ENCODE measurements at places on chromosomes 1 and 21. TPM values are rescaled to one million over a fixed set of nuclear protein-coding genes. Genes with fewer than 3 reads are reported as not detected.
A peak's percentile ranks its signal among the peaks of the same experiment; 100 is the strongest.

DNA sequence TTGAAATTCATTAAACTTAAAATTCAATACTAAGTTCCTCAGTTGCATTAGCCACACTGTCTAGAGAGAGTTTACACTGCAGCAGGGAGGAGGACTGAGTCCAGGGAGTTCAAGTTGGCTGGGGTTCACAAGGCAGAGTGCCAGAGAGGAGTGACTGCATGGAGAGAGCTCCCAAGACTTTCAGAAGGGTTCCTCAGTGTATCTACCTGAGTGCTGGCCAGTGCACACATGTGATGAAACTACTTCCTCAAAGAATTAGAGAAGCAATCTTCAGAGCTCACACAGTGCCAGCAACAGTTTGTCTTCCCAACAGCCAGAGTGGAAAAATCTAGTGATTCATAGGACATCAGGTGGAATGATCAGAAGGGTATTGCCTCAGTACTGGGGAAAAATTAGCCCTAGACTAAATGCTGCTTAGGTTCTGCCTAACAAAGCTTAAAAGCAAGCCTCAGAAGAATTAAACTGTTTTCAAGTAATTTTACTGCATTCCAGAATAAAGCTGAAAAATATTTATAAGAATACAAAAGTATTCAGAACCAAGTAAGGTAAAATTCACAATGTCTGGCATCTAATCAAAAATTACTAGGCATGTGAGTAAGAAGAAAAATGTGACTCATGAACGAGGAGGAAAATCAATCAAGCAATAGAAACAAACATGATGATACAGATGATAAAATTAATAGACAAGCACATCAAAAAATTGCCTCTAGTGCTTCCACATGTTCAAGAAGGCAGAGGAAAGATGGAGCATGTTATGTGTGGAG lies 10.4 kb upstream of the WNT3A start:
- ATAC-seq, result no peak

The ROR1 gene
- total RNA-seq, result 10.6 TPM

The TMEM240 gene
- total RNA-seq, result 18.1 TPM

DNA sequence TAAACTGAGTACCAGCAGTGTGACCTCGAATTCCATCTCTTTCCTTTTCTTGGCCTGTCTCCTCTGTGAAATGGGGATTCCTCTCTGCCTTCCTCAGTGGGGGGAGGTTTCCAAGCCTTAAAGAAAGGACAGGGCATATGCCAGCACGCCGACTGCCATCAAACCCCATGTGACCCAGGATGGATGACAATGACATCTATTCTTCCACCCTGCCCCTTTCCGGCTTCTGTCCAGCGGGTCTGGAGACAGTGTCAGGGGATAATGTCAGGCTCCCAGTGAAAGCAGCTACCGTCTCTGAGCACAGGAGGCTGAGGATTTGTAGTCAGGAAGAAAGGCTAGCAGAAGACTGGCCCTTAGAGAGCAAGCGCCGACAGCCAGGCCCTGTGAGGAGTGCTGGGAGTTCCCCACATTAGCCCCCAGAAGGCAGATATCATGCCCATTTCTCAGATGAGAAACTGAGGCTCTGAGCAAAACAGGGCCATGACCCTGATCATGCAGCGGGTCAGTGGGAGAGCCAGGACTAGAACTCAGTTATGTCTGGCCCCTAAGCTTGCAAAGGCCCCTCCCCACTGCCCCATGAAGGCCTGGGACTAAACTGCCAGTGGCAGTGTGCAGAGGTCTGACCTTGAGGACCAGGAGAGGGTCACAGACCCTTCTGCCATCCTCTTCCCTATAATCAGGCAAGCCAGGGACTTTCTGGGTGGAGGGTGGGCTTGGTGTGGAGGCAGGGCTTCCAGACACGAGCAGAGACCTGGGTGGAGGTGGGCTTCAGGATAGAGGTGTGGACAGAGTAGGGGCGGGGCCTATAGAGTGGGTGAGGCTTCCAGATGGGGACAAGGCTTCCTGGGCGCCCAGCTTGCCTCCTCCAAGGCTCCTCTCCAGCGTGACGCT lies 30.1 kb downstream of the CDCA8 start:
- no peak for ATAC-seq

The RCSD1 gene
- total RNA-seq, result 20.6 TPM

The SCCPDH gene
- 23.7 TPM for total RNA-seq

DNA sequence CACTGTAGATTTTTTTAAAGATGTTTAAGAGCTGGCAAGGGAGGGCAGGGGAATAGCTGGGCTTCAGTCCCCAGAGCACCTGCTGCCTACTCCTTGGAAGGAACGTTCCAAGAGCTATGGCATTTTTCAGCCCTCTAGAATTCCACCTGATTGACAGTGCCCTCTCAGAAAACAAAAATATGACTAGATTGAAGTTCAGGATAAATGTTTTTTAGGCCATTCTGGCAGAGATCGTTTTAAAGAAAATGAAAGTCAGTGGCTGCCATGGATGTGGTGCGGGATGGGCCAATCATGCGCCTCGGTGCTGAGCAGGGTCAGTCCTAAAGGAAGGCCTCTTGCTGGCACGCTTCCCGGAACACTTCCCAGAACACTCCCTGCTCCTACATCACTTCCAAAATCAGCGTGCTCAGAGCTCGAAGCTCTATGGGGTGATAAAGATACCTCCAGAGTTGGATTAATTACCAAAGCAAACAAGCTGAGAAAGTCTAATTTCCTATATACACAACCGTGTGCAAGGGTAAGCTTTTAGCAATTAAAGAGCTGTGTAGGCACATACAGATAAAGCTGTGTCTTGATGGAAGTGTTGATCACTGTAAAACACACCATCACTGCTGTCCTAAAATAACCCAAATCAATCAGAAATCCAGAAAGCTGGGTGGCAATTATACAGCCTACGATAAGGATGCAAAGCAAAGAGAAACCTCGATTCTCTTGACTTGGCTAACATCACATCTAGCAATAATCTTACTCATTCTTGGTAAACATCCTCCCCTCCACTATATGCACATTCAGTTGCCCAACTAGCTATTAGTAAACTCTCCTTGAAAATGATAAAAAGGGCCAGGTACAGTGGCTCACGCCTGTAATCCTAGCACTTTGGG lies 34.6 kb downstream of the TGFBR3 start:
- peak; percentile 91 for ATAC-seq

DNA sequence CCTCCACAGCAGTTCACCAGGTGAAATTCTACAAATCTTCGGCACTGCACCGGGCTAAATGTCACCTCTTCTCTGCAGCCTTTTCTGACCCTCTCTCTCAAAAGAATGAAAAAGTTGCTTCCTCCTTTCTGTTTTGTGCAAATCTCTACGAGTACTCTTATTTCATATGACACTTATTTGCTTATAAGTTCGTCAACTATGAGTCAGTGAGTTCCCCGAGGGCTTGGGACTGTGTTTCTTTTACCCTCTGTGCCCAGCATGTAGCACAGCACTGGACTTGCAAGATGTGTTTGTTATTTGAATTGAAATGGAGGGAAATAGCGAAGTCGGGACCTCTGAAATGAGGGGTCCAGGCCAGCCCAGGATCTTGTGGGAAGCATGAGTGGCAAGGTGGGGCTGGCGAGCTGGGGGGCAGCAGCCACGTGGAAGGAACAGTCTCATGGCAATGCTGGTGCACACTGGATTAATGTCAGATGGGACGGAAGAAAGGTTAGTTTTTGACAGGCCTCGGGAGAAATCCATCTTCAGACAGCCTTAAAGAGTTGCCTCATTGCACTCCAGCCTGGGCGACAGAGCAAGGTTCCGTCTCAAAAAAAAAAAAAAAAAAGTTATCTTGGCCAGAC lies 6.2 kb downstream of the SLC6A9 start:
- no peak for ATAC-seq

The KAZN gene
- 10.8 TPM for total RNA-seq

DNA sequence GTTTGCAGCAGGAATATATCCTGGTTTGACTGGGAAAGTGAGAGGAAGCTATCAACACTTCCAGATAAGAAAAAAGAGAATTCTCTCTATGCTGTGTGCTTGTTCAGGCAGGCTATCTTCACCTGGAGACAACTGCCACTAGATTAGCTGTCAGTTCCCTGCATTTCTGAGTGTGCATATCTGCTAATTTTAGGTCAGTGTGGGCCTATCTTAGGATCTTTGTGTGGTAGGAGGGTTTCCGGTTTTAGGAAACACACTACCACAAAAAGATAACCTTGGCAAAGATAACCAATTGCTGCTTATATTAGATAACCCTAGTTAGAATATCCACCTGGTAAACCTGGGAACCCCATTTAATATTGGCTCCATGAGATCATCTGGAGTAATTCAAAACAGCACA lies 22.5 kb upstream of the GBP5 start:
- ATAC-seq, result no peak

GRCh38 chr1:242205622-242206489 lies 207.0 kb upstream of the MAP1LC3C start:
- ATAC-seq, result no peak

The CALML6 gene
- total RNA-seq, result not detected

The C1orf210 gene
- not detected for total RNA-seq

DNA sequence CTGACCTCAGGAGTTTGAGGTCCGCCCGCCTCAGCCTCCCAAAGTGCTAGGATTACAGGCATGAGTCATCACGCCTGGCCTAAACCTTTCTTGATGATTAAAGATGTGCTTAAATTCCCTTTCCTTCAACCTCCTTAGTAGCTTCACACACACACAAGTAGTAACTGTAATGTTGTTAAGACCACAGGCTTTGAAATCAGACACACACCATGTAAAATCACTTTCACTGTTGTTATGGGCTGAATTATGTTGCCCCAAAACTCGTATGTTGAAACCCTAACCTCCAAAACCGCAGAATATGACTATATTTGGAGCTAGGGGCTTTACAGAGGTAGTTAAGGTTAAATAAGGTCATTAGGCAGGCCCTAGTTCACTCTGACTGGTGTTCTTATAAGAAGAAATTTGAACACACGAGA lies 180.2 kb downstream of the NR5A2 start:
- ATAC-seq, result no peak

- ATAC-seq, result no peak
These were observed 529.4 kb downstream of the KIF26B start for GRCh38 chr1:245684166-245684565.

- ATAC-seq, result no peak
These were observed 164.4 kb downstream of the GIPC2 start for GRCh38 chr1:78210175-78210574.

The ABCA4 gene
- not detected for total RNA-seq

GRCh38 chr21:45582128-45582527 lies 39.9 kb upstream of the SLC19A1 start:
- no peak for ATAC-seq

The IL12RB2 gene
- 1.7 TPM for total RNA-seq

- ATAC-seq, result no peak
These were observed 215.1 kb upstream of the FGGY start for GRCh38 chr1:59081795-59082194.

GRCh38 chr1:171754971-171755370 lies 13.1 kb upstream of the VAMP4 start:
- no peak for ATAC-seq

The PHTF1 gene
- 11.4 TPM for total RNA-seq

All from gastroesophageal sphincter (tissue), 4 donors.